ENCODE measurements at places on chromosomes 6 and 20.

DNA sequence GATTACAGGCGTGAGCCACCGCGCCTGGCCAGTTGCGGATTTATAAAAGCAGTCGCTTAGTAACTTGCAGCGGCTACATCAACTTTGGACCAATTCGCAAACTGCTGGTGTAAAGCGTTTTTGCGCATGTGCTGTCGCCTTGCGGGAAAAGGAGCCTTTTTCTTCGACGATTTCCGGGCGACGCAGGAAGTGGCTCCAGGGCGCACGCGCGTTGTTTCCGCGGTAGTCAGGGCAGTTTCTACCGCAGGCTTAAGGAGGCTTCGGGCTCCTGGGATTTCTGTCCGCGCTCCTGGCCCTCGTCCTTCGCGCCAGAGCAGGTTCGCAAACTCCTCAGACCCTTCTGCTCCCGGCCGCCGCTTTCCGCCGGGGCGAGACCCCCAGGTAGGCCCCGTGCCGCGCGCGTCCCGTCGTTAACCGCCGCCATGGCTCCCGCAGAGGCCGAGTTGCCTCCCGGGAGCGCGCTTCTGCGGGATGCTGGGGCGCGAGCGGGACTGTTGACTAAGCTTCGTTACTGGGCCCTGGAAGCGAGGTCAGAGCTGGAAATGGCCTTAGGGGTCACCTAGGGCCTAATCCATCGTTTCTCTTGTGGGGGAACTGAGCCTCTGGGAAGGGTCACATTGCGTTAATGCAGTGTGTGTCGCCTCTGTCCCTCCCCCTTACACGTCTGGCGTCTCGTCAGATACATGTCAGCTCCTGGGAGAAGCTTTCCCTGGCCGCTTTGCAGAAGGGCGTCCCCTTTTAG, at the start of gene RAE1:
Gene RAE1 (plus strand): TSS at position 214 of the 742 bp plus-strand sequence. CDS start 2,784 bp downstream, outside the sequence.
- DNase-seq = peak; percentile 82

DNA sequence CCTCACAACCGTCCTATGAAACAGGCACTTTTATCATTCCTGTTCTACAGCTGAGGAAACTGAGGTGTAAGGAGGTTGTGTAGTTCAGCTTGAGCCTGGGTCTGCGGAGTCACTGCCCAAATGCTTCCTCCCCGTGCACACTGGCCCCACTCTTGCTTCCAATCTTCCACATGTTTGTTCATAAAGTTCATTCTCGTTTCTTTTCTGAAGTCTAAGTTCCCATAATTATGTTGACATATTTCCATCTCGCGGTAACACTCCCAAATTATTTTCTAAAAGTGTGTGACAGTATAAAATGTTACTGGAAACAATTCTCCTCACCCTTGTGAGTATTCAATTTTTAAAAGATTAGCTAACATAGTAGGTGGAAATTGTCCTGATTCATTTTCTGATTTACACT, 106.9 kb downstream of the SLC22A3 start:
- DNase-seq = no peak

DNA sequence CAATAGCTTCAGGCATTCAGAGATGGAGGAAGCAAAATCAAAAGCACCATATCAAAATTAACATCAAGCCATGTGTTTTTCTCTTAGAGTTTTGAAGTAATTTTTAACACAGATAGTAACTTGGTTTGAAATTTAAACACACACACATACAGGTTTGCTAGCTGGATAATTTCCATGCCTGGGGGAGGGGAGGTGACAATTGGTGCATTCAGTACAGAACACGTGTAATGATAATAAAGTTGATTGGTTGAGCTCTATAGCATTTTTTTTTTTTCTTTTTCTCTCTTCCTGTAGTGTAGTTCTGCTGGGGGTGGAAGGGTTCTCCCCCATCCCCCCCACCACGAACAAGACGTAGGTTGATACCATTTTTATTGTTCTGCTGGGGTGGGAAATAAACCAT, 564.8 kb downstream of the LMBRD1 start:
- no peak for DNase-seq

- DNase-seq = no peak
Observed at GRCh38 chr20:62357187-62357667, 9.9 kb downstream of the LAMA5 start.

GRCh38 chr20:36270744-36271638, 34.7 kb downstream of the AAR2 start:
- DNase-seq = no peak

DNA sequence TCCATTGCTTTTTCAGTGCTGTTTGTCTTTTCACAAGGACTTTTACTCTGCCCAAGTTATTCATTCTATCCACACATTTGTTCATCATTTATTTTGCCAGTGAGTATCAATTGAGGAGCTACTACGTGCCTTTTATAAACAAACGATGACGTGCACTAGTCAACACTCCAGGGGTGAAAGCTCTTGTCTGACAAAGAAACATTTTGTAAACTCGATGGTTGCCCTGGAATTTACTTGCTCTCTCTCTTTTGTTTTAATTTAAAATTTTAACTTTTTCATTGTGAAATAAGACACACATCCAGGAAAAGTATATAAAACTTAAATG, 8.3 kb upstream of the MRPS18A start:
- DNase-seq = no peak

DNA sequence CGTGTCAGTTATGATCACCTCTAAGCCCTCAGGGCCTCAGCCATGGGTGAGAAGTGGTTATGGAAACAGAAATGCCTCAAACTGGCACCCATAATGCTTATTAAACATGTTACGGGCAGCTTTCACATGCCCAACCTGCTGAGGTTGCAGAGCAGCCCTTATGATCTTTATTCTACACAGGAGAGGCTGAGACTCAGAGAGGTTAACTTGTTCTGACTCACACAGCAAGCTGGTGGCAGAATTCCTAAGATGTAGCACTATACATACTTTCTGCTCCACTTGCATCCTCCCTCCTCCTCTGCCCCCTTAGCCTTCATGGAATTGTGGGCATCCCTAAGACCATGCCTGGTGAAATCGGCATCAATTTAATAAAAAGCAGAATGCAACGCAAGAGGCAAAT, 34.7 kb upstream of the IGF2R start:
- no peak for DNase-seq

GRCh38 chr20:55514531-55514930, 490.8 kb downstream of the CBLN4 start:
- DNase-seq = no peak

Data from stimulated activated CD8-positive, alpha-beta memory T cell treated with anti-CD3 and anti-CD28 coated beads, Interleukin-15, amount 100 ng/mL, for 48 hours (primary cell).